ENCODE measurements at places on chromosomes 5 and 9. TPM values are rescaled to one million over a fixed set of nuclear protein-coding genes. Genes with fewer than 3 reads are reported as not detected.

The MYORG gene
- total RNA-seq, result 76.2 TPM

GRCh38 chr9:123823194-123823947 lies 106.6 kb downstream of the DENND1A start:
- DNase-seq, result no peak

The CER1 gene
- total RNA-seq, result not detected

- DNase-seq, result no peak
These were observed 101.6 kb downstream of the FBXW11 start for GRCh38 chr5:171904886-171905285.

- no peak for DNase-seq
These were observed 108.1 kb downstream of the SNCAIP start for GRCh38 chr5:122420091-122420490.

DNA sequence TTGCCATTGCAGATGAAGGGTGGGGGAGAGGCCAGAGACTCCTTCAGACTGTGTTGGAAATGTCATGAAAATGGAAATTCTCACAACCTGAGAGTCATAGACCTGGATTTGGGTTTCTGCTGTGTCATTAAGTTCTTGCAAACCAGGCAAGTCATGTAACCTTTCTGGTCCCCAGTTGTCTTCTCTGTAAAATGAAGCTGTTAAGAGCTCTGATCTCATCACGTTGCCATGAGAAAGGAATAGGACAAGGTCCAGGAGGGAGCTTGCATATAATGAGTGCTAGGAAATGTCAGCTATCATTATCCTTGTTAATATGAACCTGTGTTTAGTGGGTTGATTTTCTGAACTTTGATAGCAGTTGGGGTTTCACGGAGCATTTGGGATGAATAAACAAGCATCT lies 59.1 kb downstream of the FGF1 start:
- no peak for DNase-seq

The UHRF2 gene
- total RNA-seq, result 12.6 TPM

The FABP6 gene
- not detected for total RNA-seq

- peak; percentile 86 for DNase-seq
These were observed at the start of gene SHB for GRCh38 chr9:38068701-38069628. SHB (minus strand) TSS chr9:38069227; CDS start chr9:38068645, 582 bp downstream.

DNA sequence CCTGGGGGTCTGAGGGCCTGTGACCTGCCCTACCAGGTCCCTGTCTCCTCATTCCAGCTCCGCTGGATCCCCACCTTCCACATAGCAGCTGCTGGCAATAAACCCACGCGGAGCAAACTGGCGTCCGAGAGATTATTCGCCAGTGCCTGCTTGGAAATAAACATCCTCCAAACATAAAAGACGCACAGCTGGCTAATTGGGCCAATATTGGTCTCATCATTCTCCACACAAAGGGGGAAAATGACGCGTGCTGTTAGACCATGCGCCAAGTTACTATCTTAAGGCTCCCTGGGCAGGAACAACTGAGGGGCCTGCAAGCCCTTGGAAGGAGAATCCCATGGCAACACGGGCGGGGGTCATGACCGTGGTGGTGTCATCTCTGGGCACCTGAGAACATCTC lies 73.3 kb upstream of the SARDH start:
- no peak for DNase-seq

DNA sequence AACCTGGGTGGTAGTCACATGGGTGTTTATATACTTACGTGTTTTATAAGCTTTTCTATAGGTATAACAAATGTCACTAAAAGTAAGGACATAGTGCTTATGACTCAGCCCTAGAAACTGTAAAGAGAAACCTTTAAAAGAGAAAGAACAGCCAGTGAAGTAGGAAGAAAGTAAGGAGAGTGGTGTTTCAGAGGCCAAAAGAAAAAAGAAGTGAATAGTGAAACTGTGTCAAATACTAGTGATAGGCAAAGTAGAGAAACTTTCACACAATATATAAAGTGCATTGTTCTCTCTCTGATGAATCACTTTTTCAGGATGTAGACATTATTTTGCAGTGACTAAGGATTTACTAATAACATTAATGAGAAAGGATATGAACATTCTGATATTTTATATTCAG lies 74.2 kb upstream of the SUSD1 start:
- DNase-seq, result no peak

The SV2C gene
- not detected for total RNA-seq

DNA sequence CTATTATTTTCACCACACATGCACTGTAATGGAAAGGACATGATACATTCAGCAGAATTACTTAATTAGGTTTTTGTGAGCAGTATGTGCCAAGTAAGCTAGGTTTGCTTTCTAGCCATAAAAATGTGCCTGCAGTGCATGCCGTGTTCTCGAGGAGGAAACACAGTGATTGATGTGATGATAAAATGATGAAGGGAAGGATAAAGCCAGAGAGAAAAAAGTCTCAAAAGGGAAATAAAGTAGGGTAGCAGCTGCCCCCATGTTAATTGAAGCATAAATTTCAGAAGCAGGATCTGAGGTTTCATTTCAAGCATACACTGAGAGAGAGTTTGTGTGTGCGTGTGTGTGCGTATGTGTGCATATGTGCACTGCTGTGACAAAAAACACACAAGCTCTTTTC lies 714.2 kb upstream of the C9orf72 start:
- DNase-seq, result no peak

GRCh38 chr5:93192087-93192486 lies 388.9 kb downstream of the NR2F1-AS1 start:
- DNase-seq, result no peak

- DNase-seq, result no peak
These were observed 22.7 kb downstream of the ANKRD33B start for GRCh38 chr5:10586555-10586954.

DNA sequence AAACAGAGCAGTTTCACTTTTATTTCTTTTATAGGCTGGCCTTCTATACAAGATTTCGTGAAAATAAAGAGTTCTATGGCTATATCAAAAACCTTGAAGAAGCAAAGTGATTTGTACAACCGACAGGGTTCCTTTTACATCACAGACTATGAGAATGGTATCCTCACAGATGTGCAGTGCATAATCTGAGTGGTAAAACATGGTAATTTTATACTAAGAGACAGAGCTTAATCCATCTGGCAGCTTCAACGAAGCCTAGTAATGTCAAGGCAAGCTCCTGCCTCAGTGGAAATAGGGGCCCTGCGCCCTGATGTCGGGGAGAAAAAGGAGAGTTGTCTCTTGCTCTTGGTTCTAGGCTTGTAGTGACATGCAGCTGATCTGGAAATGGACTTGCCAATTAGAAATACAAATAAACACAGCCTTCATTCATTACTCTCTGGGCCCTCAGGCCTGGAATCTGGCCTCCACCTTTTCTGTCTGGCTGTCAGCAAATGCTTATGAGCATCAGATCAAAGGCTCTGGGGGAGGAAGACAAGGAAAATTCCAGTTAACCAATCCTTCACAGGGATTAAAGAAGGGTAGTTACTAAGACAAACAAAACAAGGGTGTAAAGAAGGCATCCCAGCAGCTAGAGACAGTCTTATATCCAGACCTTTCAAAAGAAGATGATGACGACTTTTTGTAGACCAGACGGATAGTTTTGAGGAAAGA lies 33.6 kb upstream of the TRIM32 start:
- DNase-seq, result no peak

The CDC20B gene
- total RNA-seq, result not detected

- no peak for DNase-seq
These were observed 1.8 kb upstream of the WNT8A start for GRCh38 chr5:138082033-138082432.

DNA sequence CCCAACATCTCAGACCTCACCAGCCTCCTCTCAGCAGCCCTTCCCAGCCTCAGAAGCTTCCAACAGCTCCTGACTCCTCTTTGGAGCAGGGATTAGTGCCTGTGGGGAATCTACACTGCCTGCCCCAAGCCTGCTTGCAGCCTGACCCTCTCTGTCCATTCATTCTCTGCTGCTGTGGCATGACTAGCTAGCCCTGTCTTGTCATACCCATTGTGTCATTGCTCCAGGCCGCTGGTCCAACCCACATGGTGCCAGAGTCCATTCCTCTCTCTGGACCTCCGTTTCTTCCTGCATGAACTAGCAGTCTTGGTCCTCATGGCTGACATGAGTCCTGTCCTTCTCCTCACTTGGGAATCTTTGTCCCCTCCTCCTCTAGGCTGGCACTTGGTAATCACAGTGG lies 12.8 kb upstream of the RXRA start:
- DNase-seq, result peak; percentile 46

DNA sequence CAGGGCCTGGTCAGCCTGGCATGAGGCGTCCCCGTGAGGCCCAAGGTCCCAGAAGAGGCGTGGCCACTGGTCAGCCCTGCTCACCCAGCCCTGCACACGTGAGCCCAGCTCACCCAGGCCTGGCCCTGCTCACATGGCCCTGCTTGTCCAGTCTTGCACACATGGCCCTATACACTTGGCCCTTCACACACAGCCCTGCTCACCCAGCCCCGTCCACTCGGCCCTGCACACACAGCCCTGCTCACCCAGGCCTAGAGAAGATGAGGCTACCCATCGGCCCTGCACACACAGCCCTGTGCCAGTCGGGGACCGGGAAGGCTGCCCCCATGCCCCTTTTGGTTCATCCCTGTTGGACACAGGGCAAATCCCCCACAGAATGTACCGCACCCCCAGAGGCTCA lies 28.4 kb downstream of the ZDHHC11B start:
- DNase-seq, result peak; percentile 44

GRCh38 chr9:19975499-19975898 lies 186.7 kb upstream of the SLC24A2 start:
- no peak for DNase-seq

The MYO10 gene
- 7.1 TPM for total RNA-seq

DNA sequence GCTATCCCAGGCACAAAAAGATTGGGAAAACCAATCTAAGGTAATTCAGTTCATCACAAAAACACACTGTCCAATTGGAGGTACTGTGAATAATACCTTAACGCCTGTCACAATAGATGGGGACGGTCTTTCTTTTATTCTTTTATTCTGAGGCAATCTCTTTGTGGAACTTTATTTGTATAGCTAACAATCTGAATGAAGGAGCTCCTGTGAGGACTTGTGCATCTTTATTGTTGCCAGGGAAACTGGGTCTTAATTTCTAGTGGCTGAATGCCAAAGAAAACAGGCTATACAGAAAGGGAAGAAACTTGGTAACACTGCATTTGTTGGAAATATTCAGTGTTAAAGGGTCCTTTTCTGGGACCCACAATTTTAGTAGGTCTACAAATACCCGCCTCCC lies 546.9 kb upstream of the C9orf72 start:
- DNase-seq, result no peak

The ORM2 gene
- total RNA-seq, result 4,103 TPM

DNA sequence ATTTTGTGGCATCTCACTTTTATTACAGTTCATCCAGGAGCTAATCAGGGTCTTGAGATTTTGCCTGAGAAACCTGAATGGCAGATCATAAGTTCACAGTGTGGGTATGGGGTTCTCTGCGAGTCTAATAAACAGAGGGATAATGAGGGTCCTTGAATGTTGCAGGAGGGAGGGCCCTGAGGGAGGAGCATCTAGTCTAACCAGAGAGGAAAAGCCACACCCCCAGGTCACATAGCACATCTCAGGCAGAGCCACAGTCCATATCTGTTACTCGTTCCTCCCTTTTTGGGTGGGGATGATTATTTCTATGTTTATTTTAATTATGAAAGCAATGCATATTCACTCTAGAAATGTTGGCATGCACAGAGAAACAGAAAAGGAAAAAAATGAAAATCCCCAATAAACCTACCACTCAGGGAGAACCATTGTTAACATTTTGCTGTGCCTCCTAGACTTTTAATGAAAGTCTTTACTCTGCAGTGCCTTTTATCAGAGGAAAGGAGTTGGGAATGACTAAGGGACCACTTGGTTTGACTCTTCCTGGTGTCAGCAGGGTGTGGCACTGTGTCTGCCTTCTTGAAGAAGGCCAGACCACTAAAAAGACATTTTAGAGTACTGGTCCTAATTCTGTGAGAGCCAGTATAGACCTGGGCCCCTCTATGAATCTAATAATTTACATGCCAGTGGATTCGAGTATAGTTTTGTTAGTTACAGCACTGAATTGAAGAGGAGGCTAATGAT lies 2.8 kb downstream of the GALNT12 start:
- no peak for DNase-seq

GRCh38 chr5:25095261-25095660 lies 450.5 kb upstream of the CDH10 start:
- DNase-seq, result no peak

DNA sequence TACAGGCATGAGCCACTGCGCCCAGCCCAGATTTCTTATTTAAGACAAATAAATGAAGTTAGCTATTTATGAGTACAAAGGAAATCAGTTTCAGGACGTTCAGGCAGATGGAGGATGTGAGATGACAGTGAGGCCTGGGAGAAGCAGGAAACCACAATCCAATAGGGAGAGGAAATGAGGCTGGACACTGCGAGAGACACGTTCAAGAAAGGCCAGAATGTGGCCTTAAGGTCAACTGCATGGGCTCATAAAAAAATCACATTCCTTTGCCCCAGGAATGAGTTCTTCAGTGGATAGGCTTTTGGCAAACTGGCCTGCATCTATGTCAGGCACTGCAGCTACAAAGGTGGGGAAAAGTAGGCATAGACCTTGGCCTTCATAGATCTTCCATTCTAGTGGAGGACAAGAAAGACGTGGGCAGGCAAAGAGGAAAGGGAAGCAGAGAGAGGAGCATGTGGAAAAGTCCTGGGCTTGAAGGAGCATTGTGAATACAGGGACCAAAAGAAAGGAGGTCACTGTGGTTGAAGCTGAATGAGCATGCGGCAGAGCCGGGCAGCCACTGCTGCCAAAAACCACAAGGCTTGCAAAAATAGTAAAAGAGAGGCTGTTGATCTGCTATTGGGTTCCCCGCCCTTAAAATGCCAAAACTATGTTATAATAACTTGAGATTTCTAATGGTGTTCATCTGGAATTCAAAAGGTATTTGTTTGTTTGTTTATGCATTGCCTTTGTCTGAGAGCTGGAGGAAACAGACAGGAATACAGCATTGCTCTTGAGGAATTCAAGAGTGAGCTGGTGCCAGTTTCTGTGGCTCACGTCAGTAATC lies 133.0 kb downstream of the GNA14 start:
- no peak for DNase-seq

The LIFR gene
- total RNA-seq, result 21.9 TPM

The PCDHGA8 gene
- 0.35 TPM for total RNA-seq

GRCh38 chr5:54222336-54222735 lies 88.0 kb downstream of the ARL15 start:
- no peak for DNase-seq

DNA sequence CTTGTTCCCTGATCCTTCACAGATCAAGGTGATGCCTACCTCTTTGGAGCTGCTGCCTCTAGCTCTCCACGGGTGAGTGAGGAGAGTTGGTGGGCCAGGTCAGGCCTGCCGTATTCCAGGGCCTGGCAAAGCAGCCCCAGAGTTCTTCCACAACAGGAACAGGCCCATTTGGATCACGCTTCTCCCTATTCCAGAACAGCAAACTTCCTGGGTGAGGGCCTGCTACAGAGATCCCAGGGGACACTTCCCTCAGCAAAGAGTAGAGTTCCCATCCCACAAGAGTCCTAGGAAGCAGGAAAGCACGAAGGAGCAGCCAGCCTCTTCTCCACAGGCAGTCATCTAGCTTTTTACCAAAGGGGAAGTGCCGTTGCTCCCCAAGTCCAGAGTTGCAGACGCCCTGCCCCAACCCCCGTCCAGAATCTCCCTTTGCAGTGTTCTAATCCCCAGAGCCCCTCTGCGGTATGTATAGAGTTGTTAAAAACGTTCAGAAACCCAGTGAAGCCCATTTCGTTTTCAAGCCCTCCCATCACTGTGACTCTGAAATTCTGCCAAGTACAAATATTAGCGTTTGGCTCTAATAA lies 9.3 kb upstream of the DNAJB5 start:
- DNase-seq, result no peak
